ENCODE measurements at places on chromosomes 7 and 10.

GRCh38 chr10:8069627-8070026 lies 15.1 kb downstream of the GATA3 start:
- no peak for DNase-seq

GRCh38 chr10:20075713-20076112 lies 259.5 kb downstream of the PLXDC2 start:
- no peak for DNase-seq

- no peak for DNase-seq
Observed at GRCh38 chr10:24209432-24209771, 464 bp downstream of the KIAA1217 start.

GRCh38 chr10:130128062-130128781 lies 8.0 kb upstream of the GLRX3 start:
- DNase-seq: no peak

- no peak for DNase-seq
Observed at GRCh38 chr7:99625321-99625720, 8.6 kb downstream of the ZSCAN25 start.

GRCh38 chr7:18474944-18475343 lies 20.6 kb upstream of the HDAC9 start:
- DNase-seq: no peak

- DNase-seq: no peak
Observed at GRCh38 chr10:97224483-97225435, 39.0 kb upstream of the SLIT1 start.

- DNase-seq: no peak
Observed at GRCh38 chr10:124608093-124608721, 136.0 kb downstream of the FAM53B start.

- peak; percentile 8 for DNase-seq
Observed at GRCh38 chr10:26556748-26557640, 118.9 kb downstream of the APBB1IP start.

- DNase-seq: no peak
Observed at GRCh38 chr10:117262903-117263293, 22.0 kb downstream of the SLC18A2 start.

DNA sequence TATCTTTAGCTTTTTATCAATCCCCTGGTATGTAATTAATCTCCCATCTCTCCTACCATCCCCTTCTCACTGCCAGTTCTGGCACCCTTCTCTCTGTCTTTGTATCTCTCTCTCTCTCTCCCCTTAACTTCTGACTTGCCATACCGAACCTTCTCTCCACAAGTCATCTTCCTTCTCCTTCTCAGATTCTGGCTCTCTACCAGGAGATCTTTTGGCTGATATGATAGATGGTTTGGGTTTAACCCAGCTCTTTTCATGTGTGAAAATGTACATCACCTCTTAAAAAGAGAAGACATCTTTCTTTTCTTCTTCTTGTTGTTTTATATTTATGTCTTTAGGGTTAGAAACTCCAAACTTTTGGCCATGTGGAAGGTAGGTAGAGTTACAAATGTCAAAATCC lies 196.7 kb downstream of the HGF start:
- no peak for DNase-seq

DNA sequence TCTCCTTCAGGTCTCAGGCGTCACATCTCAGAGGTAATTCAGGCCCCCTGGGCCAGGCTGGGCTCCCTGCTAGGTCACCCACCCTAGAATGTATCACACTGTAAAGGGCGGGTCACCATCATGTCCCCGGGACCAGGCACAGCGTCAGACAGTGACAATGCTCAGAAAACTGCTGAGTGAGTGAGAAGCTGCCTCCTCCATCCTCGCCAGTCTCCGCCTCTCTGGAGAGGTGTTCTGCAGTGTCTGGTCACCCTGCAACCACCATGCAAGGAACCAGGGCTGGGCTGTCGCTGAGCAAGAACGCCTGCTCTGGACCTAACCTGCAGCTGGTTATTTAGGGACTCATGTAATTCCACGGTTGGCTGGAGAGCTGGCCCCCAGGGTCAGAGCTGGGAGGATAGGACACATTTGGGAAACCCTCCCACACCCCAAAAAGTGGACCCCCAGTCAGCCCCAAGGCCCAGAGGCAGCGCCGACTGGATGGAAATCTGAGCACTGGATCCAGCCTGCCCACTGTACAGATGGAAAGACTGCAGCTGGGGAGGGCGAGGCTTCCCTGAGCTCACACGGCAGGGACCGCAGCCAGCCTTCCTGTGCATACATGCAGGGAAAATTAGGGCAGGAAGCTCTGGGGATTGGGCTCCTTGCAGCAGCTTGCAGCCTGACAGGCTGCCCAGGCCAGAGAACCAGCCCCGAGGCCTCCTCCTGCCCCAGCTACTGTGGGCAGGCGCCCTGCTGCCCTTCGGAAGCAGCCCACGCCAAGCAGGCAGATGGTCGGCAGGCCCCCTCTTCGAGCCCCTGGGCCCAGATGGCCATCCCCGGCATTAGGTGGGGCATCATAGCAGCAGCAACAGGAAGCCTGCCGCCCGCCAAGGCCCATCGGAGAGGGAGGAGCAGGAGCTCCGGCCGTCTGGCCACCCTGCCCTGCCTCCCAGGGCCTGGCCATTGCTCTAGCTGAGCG lies 105.4 kb upstream of the ZMIZ1 start:
- DNase-seq: no peak

DNA sequence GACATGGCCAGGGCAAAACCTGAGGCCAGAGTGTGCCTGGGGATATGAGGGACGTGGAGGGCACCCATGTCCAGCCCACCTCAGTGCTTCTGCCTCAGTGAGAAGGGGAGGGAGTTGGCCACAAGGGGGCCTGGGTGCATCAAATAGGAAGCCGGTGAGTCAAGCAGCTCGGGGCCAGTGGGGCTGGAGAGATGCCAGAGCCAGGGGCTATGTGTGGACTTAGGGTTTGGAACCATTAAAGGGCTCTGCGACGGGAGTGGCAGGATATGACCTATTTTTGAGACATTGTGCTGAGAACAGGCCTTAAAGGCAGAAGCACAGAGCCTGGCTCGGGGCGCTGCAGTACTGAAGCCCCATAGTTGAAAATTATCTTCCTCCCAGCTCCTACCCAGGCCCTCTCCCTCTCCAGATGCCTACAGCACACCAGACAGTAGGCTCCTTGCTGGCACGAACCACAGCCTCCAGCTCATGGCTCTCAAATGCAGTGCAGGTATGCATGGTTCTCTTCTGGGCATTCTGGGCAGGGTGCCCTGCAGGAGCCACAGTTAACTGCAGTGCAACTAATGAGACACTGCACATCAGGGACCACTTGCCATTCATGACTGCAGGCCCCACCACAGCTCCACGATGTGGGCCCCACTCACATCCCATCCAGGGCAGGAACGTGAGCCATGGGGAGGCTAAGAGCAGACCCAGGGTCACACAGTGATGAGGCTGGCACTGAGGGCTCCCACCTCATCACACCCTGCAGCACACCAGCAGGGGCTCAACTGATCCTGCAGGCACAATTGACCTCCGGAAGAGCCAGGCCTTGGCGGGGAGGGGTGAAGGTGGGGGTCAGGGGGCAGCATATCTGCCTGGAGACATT lies 7.2 kb upstream of the PGAM2 start:
- DNase-seq: peak; percentile 21

DNA sequence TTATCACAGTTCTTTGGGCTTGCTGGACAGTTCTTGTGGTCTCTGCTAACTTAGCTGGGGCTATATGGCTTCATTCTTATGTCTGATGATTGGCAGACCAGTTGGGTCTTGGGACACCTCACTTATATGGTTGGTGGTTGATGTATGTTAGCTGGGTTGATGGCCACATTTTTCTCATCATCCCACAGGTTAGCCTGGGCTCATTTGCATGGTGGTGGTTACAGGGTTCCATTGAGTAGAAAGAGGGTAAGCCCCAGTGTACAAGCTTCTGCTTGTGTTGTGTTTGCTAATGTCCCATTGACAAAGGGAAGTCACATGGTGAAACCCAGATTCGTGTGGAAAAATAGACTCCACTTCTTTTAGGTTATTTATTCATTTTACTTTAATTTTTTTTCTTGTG lies 40.6 kb downstream of the TMEM60 start:
- no peak for DNase-seq

- no peak for DNase-seq
Observed at GRCh38 chr10:37057261-37057660, 68.1 kb upstream of the ANKRD30A start.

DNA sequence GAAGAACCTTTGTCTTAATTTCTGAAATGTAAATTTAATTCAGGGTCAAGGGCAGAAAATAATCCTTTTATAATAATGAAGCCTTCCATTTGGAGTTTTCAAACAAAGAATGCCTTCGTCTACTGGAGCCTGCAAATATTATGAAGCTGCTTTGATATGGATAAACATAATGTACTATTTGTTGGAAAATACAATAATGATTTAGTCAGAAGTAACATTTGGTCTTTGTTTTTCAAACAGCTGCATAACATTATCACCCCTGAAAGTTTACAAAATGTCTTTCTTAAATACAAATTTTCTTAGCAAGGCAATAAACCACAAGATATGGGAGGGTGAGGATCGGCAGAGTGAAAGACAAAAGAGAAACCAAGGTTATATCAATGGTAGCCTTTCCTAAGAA lies 41.5 kb downstream of the TMEM26 start:
- DNase-seq: no peak

DNA sequence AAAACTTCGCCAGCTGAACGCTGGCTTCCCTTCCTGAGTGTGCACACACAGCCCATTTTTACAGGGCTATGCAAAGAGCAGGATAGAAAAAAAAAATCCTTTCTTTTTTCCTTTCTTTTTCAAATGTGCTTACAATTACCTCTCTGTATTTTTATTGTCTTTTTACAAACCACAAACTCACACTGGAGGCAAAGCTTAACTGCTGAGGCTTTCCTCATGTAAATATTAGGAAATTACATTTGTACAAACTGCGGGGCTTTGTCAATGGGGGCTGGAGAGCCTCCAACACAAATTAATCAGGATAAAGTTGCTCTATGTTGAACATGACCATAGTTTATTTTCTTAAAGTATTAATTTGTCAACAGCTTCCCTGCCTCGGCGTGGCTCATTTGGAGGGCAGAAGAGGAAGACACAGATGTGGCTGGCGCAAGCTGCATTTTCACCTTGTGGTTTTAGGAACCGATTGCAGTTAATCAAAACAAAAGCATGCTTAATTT lies 411.7 kb upstream of the MKI67 start:
- no peak for DNase-seq
